Mucosa of gallbladder (tissue), 1 donor: ENCODE measurements at places on chromosomes 1 and 21. TPM values are rescaled to one million over a fixed set of nuclear protein-coding genes. Genes with fewer than 3 reads are reported as not detected.

OR14K1 gene
- total RNA-seq: not detected

PTPRC gene
- total RNA-seq: 29.8 TPM

RHEX gene
- total RNA-seq: 11.3 TPM

CR2 gene
- total RNA-seq: 0.32 TPM

ERICH3 gene
- 0.09 TPM for total RNA-seq

FCRLB gene
- total RNA-seq: 0.23 TPM
